ENCODE measurements at places on chromosomes 5 and 9.

GRCh38 chr5:677131-678101, 15.7 kb downstream of the TPPP start:
- no peak for DNase-seq

- DNase-seq = no peak
Measured at GRCh38 chr5:179819296-179820126, 1.2 kb upstream of the SQSTM1 start.

- DNase-seq = no peak
Measured at GRCh38 chr9:121825031-121825691, 173.7 kb downstream of the DAB2IP start.

- DNase-seq = no peak
Measured at GRCh38 chr9:34589636-34590380, at the start of gene CNTFR. CNTFR (minus strand) TSS chr9:34589724; CDS start chr9:34568981, 20,743 bp downstream.

DNA sequence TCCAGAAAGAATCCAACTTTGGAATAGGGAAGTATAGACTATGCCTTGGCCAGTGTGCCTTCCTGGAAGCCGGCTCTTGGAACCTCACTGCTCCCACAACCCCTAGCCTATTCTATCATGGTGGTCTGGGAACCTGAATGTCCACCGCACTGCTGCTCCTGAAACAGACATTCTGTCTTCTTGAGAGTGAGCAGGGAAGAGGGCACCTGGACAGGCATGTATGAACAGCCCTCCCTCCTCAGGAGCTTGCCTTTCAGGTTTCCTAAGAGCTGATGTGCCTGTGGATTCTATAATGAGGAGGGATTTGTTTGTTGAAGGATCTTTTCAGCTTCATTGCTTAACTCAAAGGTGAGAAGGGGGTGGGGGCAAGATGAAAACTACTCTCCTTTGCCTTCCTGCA, 55.1 kb upstream of the XPA start:
- DNase-seq = no peak

DNA sequence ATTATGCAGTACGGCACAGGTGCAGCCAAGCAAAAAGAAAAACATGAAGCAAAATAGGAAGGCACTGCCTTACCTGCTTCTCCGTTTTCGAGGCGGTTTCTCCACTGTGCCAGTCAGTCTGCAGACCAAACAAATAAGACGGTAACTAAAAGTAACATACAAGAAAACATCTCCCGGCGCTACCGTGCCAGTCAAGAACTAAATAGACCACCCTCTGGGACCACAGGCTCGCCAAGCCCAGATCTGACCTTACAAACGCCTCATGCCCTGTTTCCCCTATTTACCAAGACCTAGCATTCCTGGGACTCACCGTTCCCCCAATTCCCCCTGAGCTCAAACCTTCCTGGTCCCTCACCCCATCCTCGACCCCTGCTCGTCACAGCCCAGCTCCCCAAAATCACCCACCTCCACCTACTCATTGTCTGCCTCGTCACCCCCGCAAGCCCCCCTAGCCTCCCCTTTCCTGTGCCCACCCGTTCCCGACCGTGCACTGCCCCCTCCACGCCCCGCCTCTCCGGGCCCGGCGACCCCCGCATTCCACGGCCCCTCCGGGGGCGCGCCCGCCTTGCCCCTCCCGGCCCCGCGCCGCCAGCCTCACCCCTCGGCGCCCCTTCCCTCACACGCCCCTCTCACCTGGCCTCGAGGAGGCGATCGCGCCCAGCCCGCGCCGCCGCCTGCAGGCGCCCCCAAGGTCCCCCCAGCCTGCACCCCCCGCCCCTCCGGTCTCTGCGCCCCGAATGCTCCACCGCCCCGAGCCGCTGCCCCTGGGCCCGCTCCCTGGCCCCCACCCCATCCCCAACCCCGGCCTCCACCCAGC, 560 bp downstream of the SCAI start:
- no peak for DNase-seq

- no peak for DNase-seq
Measured at GRCh38 chr9:70901746-70902145, 219.7 kb downstream of the TRPM3 start.

- no peak for DNase-seq
Measured at GRCh38 chr5:60820593-60821487, 23.2 kb downstream of the ELOVL7 start.

DNA sequence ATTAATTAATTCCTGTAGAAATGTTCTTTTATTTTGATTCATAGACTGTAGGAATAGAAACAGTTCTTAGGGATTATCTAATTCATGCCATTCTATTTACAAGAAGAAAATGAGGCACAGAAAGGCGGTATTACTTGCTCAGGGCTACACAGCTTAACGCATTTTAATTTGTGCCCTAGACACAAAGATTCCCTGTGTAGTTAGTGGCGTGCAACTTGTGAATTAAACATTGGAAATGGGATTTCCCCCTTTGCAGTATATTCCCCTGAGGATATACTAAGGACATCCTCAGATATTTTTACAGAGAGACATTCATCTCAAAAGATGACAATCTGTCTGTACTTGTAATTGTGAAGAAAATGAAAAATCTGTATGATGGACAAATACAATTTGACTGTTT, 108.1 kb downstream of the SGCD start:
- DNase-seq = no peak

GRCh38 chr5:67465537-67466207, 269.1 kb upstream of the CD180 start:
- DNase-seq = no peak

DNA sequence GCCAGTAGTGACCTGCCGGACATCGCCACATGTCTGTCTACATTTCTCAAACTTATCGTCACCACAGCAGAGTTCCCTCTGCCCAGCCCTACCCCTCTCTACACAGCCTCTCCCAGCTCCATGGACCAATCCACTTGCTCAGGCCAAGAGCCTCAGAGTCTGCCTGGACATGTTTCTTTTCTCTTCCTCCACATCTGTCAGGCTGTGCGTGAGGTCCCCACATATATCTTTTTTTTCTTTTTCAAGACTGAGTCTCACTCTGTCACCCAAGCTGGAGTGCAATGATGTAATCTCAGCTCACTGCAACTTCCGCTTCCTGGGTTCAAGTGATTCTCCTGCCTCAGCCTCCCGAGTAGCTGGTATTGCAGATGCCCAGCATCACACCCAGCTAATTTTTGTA, 62.7 kb upstream of the GGTA1 start:
- DNase-seq = no peak

DNA sequence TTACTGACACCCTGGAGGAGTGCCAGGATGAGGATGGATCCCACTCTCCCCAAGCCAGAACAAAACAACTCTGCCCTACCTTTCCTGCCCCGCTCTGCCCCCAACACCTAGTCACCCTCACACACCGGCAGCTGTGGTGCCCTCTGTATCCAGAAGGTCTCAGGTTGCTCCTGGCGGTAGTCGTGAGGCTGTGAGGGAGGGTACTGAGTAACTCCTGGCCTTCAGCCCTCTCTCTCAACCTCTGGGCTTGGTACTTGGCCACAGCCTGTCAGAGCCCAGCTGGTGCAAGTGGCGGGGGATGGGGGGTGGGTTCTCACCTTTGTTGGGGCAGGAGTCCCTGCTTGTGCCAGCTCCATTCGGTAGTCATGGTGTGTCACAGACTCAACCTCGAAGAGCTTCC, 1.9 kb downstream of the SPAG8 start:
- DNase-seq = no peak

DNA sequence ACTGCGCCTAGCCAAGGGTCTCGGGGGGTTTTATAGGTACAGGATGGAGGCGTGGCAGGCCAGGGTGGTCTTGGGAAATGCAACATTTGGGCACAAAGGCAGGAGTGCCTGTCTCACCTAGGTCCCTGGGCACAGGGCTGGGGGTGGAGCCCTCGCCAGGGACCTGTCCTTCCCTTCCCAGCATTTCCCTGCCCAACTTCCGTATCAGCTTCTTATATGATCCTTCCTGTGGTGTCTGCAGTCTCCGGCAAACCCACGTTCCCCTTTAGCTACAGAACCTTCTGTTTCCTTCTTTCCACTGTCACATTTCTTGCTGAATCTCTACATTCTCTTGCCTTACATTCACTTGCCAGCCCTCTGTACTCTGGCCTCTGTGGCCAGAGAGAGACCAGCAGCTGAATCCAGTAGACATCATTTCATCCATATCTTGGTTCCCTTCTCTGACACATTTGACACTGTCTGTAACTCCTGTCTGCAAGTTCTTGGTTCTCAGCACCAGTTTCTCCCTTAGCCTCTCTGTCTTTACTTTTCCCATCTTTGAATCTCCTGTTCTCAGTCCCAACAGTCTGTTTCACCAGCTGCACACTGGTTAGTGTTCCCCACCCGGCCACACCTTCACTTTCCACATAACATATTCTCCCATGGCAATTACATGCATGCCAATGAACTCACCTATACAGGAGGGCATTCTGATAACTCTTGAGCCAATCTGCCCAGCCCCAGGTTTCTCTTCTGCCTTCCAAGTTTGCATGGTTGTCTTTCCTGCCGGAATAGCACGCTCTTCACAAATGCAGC, 134.7 kb upstream of the ZNF608 start:
- DNase-seq = no peak

GRCh38 chr9:137619240-137620047, 639 bp downstream of the EHMT1 start:
- DNase-seq = no peak

DNA sequence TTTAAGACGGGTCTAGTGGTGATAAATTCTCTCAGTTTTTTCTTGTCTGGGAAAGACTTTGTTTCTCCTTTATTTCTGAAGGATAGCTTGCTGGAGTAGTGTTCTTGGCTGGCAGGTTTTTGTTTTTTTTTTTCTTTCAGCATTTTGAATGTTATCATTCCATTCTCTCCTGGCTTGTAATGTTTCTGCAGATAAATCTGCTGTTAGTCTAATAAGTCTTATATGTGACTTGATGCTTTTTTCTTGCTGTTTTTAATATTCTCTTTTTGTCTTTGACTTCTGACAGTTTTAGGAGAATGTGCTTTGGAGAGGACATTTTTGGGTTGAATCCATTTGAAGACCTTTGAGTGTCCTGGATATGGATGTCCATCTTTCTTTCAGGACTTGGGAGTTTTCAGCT, 16.0 kb downstream of the HSD17B4 start:
- no peak for DNase-seq

DNA sequence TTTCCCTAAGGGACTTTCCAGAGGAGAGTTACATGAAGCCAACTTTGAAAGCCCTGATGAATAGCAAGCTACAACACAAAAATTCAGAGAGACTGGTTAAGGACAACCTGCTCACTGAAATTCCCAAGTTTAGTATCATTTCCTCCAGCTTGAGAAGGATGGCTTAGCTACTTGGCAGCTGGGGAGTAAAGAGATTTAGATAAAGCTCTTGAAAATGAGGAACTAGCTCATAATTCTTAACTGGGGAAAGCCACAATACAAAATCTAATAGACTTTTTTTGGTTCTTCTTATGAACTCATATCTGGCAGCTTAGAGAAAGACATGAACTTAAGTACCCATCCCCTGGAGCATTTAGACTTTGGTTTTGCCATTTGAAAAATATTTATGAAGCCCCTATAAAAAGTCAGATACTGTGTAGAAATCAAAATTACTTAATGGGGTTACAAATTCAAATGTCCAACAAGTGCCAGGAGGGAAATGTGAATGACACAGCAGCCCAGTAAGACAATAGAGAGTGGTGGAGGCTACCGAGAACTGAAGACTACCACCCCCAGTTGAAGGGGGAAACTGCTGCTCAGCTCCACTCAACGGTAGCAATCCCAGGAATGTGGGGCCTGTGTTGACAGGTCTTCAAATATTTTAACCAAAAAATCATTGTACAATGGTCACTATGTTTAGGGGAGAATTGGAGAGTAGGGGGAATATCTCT, 79.4 kb upstream of the ADRB2 start:
- no peak for DNase-seq

- no peak for DNase-seq
Measured at GRCh38 chr5:134878403-134878802, 4.2 kb downstream of the TXNDC15 start.

DNA sequence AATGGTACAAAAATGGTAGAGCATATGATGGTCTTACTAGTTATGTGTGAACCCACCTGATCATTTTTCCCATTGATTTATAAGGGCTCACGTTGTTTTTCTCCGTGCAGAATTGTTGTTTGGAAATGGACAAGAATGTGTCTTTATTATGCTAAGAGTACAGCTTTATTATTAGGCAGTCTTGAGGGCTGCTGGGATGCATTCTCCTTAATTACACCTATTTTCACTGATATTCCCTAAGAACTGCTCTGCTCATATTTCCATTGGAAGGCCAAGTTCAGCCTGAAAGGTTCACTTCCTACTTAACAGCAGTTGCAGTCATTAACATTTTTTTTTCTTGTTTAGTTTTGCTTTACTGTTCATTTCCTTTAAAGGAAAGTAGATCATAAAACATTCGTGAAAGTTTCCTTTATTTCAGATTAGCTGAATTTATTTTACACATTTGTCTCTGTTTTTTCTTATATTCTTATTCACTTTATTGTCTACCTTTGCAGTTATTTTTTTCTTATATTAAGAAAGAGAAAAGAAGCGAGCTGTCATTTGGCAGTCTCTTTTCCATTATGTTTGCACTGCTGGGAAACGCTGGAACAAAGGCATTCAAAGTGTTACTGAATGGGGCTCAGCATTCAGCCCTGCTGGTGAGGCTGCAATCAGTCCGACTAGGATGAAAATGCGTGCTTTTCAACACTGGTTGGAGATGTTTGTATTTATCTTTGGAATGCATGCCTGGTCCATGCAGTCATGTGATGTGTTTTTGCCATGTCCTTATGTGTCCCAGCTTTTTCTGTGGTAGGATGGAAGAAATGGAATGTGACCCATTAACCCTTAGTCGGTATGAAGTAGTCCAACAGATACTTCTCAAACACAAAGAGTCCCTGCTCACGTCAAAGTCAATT, 602.7 kb upstream of the ZNF608 start:
- no peak for DNase-seq

- DNase-seq = no peak
Measured at GRCh38 chr5:139158791-139159190, 39.4 kb downstream of the SIL1 start.

- DNase-seq = no peak
Measured at GRCh38 chr5:113133211-113133975, 156.8 kb downstream of the DCP2 start.

GRCh38 chr5:122942164-122942914, 94.2 kb downstream of the PPIC start:
- DNase-seq = no peak

- DNase-seq = no peak
Measured at GRCh38 chr9:108521063-108521590, 334.7 kb downstream of the ACTL7B start.

DNA sequence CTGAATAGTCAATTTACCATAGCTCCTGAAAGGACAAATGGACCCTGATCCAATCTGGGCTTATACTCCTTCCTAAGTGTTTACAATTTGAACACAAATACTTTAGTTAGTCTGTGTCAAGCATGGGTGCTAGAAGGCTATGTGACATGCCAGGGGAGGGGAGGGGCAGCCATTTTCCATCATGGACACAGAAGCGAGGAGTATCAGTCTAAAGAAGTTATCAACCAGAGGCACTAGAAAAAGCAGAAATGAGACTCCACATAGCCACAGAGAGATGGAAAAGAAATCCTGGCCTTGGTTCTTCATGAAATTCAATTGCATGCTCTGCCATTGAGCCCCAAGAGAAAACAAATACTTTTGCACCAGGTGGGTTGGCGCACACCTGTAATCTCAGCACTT, 61.8 kb downstream of the NR6A1 start:
- no peak for DNase-seq

- DNase-seq = no peak
Measured at GRCh38 chr9:121671612-121672155, 20.2 kb downstream of the DAB2IP start.

Measured in stimulated activated CD4-positive, alpha-beta T cell treated with anti-CD3 and anti-CD28 coated beads, Interleukin-1b, Interleukin-23, amount 100 ng/mL, for 1 hour (primary cell).